Astrocyte of the spinal cord (primary cell): ENCODE measurements at places on chromosomes 11 and 22.

DNA sequence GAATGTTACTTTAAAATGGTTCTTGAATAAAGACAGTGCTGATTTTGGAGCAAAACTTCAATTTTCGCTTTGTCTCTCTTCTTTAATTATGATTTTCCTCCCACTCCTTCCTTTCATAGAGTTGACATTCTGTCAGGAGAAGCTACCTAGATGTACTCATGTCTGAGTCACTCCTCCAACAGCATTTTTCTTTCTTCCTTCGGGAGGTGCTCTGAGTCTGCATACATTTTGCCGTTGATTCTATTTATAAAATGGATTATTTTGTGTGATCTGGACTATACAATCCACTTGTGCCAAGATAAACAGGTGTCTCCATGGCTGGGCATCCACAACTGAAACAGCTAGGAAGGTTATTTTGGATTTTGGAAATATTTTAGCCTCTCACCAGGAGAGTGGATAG, 588.3 kb upstream of the ANO5 start:
- DNase-seq, result no peak

DNA sequence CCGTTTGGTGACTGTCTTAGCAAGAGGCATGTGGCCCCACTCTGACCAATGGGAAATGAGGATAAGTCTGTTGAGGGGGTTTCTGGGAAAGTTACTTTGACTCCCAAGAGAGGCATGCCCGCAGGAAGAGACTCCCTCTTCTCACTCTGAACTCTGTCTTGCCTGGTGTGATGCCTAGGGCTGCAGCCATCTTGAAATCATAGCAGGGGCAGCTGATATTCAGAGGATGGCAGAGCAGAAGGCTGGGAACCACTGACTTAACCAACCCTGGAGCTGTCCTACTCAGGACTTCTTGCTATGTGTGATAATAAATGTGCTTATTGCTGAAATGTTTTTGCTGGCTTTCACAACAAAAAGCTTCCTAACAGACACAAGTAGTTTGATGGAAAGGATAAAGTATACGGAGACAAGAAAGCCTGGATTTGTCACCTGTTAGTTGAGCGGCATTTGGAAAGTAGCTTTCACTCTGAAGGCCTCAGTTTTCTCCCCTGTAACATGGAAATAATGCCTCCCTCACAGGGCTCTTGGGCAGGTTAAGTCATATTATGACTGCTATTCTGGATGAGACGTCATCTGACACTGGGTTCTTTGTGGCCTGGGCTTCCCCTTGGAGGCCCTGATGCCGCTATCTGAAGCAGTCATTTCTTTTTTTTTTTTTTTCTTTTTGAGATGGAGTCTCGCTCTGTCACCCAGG, 128.5 kb downstream of the CEP164 start:
- DNase-seq, result no peak

DNA sequence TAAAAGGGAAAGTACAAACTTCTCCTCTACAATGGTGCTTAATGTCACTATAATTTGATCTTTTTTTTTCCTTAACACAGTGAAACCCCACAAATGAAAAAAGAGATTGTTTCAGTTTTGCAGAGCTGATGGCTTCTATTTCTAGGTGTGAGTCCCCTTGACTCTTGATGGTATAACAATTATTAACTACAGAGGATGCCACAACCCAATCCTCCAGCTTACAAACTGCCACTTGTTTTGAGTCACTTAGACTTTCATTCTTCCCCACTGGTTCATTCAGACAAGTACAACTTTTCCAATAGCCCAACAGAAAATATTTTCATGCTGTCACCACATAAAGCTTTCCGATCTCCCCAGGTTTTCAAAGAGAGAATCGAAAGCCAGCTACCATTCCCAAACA, 812.2 kb downstream of the LRRC4C start:
- no peak for DNase-seq

- no peak for DNase-seq
These were observed 2.7 kb downstream of the PITPNM1 start for GRCh38 chr11:67502328-67502979.

GRCh38 chr11:124415356-124415923, 9.2 kb downstream of the OR8B4 start:
- peak; percentile 64 for DNase-seq

DNA sequence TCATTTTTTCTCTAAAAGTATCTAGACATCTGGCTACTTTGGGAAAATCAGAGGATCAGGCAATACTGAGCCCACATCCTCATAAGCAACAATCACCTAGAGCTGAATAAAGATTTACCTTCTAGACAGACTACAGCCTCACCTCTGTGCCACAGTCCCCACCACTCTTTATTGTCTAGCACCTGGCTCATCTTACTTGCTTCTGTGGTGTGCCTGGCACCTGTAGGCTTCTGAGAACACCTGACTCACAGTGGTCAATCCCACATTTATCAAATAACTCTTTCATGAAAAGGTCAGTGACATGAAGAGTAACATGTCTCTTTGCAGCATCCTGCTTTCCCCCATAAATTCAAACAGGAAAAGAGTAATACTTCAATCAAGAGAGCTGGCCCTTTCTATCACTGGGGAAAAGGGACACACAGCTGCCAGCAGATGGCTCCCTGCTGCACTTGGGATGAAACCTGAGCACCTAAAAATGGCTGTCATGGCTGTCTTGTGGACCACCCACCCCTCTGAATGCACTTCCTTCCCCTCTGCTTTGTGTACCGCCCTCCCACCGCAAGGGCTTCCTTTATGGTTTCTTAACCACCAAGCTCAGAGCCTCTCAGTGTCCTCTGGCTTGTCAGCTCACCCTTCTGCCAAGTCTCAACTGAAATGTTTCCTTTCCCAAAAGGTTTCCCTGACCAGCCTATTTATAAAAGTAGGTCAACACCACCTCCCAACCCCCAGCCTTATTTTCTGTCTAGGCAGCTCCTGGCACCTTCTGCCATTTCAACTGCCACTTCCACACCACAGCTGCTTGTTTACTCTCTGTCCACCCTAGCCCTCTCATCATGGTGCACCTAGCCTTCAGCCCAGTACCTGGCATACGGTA, 9.3 kb downstream of the TFIP11 start:
- peak; percentile 53 for DNase-seq

GRCh38 chr11:92311616-92312449, 87.2 kb downstream of the FAT3 start:
- DNase-seq, result no peak

DNA sequence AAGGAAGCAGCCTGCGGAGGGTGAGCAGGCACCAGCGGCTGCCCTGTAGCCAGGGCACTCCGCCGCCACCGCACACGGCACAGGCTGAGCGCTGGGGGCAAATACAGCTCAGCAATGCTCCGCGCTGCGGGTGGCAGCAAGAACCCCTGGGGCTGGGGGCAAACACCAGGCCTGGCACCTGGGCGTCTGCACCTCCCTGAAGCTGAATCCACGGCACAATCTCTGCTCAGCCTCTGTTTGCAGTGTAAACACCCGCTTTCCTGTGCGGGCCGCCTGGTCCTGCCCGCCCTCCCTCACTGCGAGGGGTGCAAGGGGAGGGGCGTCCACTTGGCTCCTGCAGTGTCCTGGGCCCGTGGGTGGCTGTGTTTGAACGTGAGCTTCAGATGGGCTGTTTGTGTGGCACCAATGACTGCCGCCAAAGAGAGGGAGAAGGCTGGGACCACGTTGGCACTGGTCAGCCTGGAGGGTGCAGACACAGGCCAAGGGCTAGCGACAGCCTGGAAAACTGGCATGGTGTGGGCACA, 14.8 kb upstream of the MPPED1 start:
- DNase-seq, result no peak

GRCh38 chr11:102385085-102386007, 38.3 kb downstream of the BIRC2 start:
- DNase-seq, result no peak

DNA sequence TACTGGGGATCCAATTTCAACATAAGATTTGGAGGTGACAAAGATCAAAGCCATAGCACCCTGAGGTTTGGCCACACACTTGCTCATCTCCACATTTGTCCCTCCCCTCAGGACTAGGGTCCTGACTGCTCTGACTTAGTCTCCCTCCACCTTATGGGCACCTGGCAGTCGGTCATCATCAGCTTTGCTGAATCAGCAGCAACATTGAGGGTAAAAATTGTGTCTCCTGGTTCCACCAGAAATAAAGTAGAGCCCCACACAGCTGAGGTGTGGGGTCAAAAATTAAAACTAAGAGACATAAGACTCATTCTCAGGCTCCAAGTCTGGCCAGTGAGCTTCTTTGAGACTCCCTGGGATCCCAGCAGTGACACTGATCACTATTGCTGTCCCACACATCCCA, 56.2 kb downstream of the GGTLC2 start:
- no peak for DNase-seq

- no peak for DNase-seq
These were observed 205.1 kb upstream of the PITPNB start for GRCh38 chr22:28123989-28124766.

DNA sequence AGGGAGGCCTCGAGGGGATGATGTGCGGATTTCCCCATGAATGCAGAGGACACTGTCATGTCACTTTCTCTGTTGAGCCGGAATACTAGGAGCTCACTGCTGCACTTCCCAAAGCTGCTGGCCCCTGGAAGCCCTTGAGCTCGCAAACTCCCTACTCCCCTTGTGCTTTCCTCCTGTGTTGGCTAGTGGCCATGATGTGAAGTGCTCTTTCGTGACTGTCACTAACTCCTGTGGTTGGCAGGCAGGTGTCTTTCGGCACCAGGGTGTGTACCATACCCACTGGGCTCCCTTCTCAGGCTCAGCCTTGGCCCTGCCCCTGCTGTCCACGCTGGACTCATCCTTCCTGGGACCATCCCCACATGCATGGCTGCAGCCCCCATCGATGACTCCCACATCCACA, 86.2 kb downstream of the BTBD10 start:
- no peak for DNase-seq

DNA sequence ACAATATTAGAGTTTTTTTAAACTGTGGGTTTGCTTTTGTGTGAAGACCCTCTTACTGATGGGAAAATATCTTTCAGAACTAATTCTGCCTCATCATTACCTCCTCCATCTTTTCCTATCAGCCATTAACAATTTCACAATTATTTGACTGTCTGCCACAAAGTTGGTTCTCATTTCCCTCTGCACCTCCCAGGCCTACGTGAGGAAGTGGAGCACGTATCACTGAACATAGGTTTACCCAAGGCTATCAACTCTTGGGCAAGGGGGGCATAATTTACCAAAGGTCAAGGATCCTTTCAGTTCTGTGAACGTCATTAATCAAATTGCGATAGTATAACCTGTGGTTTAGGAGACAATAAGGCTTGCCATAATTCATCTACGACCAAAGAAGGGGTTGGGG, 60.0 kb downstream of the LIF start:
- DNase-seq, result no peak

DNA sequence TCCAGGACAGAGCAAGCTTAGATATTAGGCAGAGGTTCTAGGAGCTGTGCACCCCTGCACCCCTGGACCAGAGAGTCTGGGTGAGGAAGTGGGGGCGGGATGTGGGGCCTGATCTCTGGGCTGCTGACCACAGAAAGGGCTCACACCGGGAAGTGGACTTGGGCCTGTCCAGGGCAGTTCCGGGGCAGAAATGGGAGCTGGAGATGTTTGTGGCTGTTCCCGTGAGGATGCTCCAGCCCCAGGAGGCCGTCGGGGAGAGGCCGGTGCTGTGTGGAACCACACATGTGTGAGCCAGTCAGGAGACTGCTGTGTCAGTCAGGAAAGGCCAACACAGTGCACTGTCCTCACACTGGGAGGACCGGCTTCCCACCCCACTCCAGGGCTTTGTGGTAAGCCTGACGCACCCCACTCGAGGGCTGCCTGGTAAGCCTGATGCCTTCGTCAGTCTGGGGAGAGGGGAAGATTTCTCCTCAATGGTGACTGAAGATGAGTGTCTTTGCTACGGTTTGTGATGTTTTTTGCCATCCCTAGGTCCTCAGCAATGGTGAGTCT, 741.0 kb downstream of the BRD1 start:
- no peak for DNase-seq

- DNase-seq, result no peak
These were observed 53.8 kb upstream of the CAPRIN1 start for GRCh38 chr11:33997584-33998251.

DNA sequence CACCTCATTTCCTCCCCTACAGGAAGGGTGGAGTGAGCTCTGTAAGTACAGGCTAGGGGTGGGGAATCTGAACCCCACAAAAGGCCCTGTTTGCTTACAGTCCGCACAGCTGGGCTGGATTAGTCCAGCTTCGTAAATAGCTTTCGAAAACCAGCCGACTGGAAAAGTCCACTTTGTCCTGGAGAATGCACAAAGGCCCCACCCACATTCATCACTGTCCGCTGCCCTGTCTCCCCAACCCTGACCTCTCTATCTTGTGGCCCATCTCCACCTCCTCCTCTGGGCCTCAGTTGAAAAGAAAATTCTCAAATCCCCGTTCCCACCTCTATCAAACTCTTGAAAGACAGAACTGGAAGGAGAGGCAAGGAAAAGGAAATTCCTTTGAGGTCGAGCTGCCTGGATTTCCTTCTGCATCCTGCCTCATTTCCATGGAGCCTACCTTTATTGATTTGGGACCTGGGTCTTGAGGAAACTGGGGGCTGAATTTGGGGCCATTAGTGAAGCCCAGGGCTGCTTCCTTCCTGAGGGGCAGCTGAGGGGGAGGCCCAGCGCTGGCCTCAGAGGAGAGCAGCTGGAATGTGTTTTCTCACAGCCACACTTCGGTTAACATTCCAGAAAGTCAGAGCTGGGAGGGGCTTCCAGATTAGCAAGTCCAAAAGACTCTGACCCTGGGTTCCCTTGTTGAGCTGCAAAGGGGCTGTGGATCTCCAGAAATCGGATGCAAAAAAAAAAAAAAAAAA, 147.6 kb downstream of the FBXO7 start:
- peak; percentile 61 for DNase-seq

DNA sequence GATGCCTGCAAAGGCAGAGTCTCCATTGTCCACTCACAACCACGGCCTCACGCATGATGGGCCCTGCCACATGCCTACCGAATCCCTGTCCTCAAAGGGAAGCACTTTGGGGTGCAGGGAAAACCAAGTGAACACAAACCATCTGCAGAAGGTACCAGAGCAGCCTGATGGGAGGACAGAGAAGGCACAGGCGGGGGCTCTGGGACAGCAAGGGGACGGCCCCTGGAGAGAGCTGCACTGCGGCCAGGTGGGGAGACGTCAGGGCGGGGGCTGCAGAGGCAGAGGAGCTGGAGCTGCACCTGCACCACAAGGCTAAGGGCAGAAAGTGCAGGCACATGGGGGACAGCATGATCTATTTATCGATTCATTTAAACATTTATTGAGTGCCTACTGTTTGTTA, 1056.0 kb downstream of the TBC1D22A start:
- DNase-seq, result no peak

DNA sequence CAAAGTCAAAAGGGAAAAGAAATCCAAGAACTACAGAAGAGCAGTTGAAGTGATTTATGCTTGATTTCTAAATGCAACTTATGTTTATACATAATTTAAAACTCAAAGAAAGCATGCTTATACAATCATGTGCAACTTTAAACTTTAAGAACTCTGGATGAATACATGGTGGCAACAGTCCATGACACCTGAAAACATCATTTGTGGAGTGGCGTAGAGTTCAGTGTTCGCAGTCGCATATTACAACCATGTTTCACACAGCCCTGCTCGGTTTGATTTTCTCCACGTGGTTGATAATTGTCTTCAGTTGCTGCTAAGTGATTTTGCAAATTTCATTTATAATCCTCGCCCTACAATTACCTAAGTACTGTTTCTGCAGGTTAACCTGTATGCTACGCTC, 45.4 kb downstream of the DKK3 start:
- no peak for DNase-seq
